ENCODE measurements at places on chromosomes 1 and 21.

GRCh38 chr1:111976332-111976731 is 13.1 kb downstream of the KCND3 start:
- no peak for DNase-seq

DNA sequence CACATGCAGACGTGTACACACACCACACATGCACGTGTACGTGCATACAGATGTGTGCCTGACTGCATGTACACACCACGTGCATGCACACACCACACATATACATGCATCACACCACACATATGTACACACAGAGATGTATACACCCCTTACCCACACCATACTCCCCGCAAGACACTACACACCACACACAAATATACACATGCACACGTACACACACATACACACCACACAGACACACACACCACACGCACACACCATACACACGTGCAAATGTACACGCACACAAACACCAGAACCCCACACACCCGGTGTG is 9.7 kb downstream of the ITGB2 start:
- no peak for DNase-seq

- no peak for DNase-seq
Measured at GRCh38 chr1:224448453-224449017, 13.9 kb upstream of the WDR26 start.

GRCh38 chr21:20511216-20511880 is 486.9 kb upstream of the NCAM2 start:
- DNase-seq = no peak

DNA sequence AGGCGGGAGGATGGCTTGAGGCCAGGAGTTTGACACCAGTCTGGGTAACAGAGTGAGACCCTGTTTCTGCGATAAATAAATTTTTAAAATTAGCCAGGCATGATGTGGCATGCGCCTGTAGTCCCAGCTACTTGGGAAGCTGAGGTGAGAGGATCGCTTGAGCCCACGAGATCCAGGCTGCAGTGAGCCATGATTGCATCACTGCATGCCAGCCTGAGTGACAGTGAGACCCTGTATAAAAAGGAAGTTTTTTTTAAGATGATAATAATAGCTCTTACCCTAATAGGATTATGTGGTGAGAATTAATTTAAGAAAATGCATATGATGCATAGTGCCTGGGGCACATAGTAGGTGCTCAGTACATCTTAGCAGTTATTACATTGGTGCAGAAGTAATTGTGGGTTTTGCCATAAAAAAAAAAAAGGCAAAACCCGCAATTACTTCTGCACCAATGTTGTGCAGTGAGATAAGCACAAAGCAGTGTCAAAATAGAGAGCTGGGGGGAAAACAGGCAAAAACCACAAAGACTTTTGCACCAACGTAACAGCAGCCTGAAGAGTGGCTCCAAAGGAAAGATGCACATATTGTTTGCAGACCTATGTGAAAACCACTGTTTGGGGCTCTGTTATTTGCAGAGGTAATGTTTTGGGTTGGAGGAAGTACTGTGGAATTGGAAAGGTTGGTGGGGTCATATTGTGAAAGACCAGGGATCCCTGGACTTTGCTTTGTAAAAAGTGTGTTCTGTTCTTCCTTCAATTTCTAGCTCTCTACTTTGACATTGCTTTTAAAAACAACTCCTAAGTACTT is 72.4 kb downstream of the PLXNA2 start:
- DNase-seq = no peak

DNA sequence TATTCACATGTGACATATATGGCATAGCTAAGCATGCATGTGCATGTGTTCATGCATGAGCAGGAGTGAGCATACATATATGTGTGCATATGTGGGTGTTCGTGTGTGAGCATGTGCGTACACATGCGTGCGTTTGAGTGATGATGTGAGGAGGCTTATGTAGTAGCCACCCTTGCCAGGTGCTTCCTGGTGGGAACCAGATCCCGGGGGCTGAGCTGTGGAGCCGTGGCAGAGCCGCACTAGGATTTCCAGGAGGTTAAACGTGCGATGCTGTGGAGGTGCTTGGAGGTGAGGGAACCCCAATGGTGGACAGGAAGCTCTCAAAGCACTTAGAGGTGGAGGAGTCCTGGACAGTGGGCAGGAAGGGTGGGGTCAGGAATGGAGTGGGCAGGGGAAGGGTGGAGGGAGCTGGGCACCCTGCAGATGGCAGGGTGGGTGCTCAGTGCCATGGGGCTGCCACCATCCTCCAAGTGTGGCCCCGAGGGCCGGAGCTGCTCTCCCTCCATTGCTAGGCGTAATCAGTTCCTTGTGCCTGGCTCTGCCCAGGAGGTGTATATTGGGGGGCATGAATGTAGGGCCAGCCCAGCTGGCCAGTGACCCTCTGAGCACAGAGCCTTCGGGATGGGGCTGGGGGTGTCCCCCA is 48.5 kb downstream of the COL18A1 start:
- no peak for DNase-seq

DNA sequence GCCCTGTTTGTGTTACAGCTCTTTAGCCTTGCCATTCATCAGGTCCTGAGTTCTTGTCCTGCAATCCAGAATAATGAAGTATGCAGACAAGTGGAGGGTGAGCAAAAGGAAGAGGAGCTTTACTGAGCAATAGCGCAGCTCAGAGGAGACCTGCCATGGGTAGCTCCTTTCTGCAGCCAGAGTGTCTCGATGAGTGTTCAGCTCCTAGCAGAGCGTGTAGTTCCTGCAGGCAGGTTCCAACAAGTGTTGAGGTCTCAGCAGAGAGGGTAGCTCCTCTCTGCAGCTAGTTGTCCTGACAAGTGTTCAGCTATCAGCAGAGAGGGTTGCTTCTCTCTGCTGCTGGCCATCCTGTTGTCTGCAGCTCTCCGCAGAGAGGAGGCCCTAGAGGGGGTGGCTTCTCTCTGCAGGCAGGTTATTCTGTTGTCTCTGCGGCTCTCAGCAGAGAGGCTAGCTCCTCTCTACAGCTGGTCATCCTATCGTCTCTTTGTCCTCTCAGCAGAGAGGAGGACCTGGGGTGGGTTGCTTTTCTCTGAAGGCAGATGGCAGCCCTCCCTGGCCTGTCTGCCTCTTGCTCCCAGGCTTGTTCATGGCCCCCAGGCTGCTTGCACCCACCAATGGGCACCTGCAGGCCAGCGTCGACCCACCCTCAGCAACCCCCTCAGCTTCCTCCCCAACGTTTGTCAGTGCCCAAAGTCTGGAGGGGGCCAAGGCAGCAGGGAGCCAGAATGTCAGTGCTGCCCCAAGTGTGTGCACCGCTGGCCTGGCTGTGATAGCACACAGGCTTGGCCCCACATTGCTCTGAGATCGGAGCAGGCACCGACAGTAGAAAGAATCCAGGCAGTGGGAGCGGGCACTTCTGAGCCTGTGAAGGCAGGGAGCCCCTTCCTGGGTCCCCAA is 112.5 kb upstream of the RUNX3 start:
- DNase-seq = no peak

DNA sequence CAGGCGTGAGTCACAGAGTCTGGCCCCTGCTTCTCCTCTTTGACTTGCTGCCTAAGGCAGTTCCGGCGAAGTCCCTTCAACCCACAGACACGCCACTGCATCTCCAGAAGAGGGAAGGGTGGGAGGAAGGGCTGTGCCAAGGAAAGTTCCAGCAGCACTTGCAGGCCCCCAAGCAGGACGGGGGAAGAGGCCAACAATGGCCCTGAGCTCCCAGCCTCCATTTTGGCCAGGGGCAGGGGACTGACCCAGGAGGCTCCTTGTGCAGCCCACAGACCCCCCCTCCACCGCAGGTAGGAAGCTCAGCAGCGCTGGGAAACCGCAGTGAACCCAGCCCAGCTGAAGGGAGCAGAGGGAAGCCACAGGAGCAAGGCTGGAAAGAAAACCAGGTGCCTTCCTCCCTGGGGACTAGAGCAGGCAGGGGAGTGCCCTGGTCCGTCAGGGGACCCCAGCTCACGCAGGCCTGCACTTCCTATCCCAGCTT is 35.4 kb downstream of the ACOT7 start:
- DNase-seq = no peak

All from AG09309 (cell line).